ENCODE measurements at places on chromosomes 16 and 17.

GRCh38 chr17:72136692-72137091, 15.9 kb downstream of the SOX9 start:
- no peak for DNase-seq

DNA sequence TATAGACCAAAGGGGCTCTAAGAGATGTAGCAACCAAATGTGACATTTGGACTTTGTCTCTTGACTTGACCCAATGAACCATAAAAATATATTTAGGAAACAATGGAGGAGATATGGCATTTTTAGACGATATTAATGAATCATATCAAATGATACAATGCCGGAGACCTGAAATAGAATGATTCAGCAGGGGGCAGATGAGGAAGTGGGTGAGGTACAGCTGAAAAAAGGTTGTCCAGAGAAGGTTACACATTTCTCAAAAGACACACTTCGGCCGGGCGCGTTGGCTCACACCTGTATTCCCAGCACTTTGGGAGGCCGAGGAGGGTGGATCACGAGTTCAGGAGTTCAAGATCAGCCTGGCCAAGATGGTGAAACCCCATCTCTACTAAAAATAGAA, 16.5 kb upstream of the SNN start:
- no peak for DNase-seq

GRCh38 chr17:53135969-53136368, 686.8 kb upstream of the KIF2B start:
- no peak for DNase-seq

DNA sequence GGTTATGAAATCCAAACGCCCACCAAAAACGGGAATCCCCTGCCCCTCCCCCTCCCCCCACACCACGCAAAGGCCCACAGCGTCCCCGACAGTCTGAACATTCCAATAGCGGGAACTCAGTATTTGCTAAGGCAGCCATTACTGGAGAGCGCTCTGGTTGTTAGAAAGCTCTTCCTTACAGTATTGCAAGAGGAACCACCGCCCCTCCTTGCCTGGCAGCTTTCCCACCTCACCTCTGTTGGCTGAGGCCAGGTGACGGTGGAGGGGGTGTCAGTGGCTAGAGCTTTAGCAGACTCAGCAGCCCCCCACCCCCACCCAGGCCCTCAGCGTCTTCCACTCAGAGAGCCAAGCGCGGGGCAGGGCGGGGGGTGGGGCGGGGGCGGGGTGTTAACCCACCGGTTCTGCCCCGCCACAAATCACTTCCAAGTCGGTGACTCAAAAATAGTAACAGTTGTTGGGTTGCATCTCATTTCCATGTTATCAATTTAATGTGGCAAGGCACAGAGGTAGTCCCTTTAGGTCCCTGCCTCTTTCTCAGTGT, 2.2 kb upstream of the PLEKHH3 start:
- no peak for DNase-seq
